AG10803 (cell line): ENCODE measurements at places on chromosomes 1 and 21.

DNA sequence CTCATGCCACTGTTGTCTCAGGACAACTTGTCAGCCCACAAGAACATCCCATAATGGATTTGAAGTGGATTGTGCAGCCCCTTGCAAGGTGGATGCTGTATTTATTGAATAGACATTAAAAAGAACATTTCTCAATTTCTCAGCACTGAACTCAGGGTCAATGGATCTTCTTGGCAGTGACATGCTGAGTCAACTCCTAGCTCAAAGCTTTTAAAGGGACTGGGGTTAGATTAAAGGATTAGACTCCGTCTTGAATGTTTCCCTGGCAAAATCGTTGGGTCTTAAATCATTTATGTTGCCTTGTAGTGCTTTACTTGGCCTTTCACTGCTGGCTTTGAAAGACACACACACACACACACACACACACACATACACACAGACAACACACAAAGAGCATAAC is 221.6 kb upstream of the PBX1 start:
- DNase-seq = no peak

- DNase-seq = no peak
These were observed 51.7 kb downstream of the ZNF326 start for GRCh38 chr1:90046635-90047034.

GRCh38 chr1:201501144-201501543 is 5.8 kb downstream of the CSRP1 start:
- DNase-seq = peak; percentile 65

GRCh38 chr21:9838738-9839642 is 682.4 kb upstream of the TPTE start:
- no peak for DNase-seq

DNA sequence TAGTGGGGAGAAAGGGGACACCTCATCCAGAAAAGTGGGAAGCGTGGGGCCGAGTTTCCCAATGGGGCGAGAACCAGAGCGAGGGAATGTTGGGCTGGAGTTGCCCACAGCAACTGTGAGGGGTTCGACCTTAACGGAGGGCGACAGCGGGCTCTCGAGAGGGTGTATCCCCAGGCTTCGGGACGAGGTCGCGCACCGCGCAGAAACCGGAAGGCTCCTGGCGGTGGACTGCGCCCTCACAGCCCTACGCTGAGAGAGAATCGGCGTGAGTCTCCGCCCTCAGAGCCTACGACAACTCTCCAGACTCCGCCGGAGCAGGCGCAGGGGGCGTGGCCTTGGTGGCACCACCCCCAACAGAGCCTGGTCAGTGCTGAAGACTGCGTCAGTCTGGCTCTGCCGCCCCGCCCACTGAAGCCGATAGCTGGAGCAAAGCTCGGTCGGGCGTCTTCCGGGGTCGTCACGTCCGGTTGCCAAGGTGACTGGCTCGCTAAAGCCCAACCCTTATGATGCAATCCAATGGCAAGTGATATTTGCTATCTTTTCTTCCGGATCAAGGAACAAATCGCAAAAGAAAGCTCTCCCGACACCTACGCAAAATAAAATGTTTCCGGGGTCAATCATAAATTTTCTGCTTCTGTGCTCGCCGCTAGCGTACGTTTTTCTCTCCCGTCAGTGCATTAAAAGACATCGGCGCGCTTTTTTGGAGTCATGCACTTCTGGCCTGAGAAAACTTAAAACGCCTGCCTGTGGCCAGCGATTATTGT is at the start of gene LRIF1:
Gene LRIF1, minus strand, starts transcription at position 232 of the 764 bp plus-strand sequence. CDS start 234 bp downstream, outside the sequence.
- DNase-seq = peak; percentile 100

GRCh38 chr1:201311356-201312011 is 28.2 kb downstream of the PKP1 start:
- DNase-seq = no peak

GRCh38 chr1:204902671-204903070 is 32.0 kb downstream of the NFASC start:
- no peak for DNase-seq

GRCh38 chr1:157091186-157091585 is 8.4 kb downstream of the ETV3L start:
- no peak for DNase-seq

DNA sequence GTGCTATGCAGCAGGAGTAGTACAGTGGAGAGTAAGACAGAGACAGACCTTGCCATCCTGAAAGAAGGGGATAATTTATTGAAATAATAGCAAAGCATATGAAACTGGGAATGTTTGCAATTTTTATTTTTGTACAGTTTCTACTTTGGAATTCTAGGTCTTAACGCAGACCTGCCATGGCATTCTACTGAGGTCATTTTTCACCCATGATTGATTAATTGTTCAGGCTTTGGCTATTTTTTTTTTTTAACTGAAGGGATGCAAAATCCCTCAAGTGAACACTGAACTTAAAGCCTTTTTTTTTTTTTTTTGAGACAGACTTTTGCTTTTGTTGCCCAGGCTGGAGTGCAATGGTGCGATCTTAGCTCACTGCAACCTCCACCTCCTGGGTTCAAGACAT is 27.1 kb downstream of the MTF2 start:
- peak; percentile 21 for DNase-seq

- DNase-seq = no peak
These were observed 160.7 kb downstream of the IER5 start for GRCh38 chr1:181249186-181249585.

DNA sequence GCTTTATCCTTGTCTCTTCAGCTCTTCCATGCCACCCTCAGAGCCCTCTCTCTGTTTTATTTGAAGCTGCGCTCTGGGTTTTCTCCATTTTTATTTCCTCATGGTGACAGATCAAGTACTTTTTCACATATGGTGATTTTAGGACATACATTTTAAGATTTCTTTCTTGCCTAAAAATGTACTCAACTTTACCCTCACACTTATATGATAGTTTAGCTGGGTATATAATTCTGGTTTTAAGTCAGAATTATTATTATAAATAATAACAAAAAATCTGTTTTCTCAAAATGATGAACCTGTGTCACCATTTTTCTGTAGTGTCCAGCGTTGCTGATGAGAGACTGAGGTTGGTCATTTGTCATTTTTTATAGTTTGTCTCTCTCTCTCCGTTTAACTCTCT is 754 bp upstream of the KRTAP10-5 start:
- no peak for DNase-seq

GRCh38 chr1:48540587-48540986 is 68.6 kb upstream of the SPATA6 start:
- no peak for DNase-seq

- DNase-seq = no peak
These were observed 2.9 kb upstream of the TFF3 start for GRCh38 chr21:42317826-42318746.
